MCF 10A (cell line): ENCODE measurements at places on chromosomes 7 and 10.

GRCh38 chr7:53672681-53673080, 637.2 kb downstream of the POM121L12 start:
- no peak for DNase-seq

DNA sequence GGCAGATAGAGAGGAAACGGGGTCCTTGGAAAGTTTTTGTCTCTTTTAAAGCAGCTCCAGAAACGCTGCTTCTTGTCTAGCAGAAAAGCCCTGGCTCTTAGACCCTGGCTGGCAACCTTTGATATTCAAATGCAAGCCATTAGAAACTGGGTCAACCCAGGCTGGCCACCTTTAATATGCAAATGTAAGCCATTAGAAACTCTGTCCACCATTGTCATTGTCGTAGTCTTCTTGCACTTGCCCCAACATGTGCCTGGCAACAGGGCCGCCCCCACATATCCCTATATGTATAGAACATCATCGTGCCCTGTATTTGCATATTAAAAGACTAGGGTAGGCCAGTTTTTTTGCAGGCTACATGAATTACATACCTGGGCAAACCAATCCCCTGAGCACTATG, 621.3 kb upstream of the DPP6 start:
- DNase-seq = no peak

DNA sequence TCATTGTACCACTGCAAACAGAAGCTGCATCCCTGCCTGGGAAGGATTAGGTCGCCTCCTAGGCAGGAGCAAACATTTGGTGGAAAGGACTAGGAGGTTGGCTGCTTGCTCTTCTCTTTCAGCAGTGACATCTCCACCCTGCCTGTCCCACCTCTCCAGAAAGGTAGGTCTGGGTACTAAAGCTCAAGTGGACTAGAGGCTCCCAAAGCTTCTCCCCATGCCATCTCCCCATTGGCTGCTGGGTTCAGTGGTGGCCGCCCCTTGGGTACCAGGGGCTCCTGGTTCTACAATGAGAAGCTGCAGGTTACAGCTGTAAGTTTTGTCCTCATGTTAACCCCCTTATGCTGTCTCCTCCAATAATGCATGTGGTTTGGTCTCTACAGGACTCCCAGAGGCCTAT, 180.7 kb upstream of the MKI67 start:
- DNase-seq = no peak

- DNase-seq = peak; percentile 44
Observed at GRCh38 chr7:73701357-73701995, 18.0 kb downstream of the STX1A start.

- DNase-seq = no peak
Observed at GRCh38 chr7:80053124-80053523, 81.5 kb upstream of the GNAI1 start.

DNA sequence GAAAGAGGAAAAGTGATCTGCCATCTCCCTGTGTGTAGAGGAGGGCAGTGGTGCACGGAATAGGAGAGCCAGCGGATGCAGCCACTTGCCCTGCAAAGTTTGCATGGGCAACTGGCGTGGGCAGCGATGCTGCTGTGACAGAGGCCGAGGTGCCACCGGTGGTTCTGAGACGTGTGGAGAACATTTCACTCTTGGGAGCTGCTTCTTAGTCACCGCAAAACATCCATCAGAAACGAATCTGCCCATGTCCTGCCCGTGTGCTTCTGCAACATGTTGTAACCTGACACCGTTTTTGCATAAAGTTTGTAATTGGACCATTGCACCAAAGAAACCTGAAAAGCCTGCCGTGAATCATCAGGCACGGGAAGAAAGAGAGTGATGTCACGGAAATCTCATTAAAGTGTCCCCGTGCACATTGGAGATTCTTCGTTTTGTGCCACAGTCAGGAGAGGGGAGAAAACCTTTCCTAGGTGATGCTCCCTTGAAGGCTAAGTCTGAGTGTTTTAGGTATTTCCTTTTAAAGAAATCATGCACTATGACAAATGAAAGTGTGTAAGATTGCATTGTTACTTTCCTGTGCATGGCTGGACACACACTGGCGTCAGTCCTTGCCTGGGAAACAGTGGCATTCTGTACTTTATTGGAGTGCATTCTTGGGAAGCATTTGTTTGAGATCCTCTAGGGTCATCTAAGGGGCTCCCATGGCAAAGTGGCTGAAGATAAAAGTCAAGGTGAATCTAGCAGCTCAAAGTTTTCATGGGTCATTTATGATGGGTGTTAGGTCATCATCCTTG, 302.6 kb downstream of the KLF6 start:
- DNase-seq = peak; percentile 96
